ENCODE measurements at places on chromosomes 13 and 19. TPM values are rescaled to one million over a fixed set of nuclear protein-coding genes. Genes with fewer than 3 reads are reported as not detected.
A peak's percentile ranks its signal among the peaks of the same experiment; 100 is the strongest.

Gene SOHLH2
- not detected for total RNA-seq

GRCh38 chr13:91805605-91806004 lies 407.2 kb downstream of the GPC5 start:
- no peak for DNase-seq
- no peak overlapping the region for H3K27ac ChIP-seq
- no peak overlapping the region for H3K4me3 ChIP-seq
- H3K36me3 ChIP-seq = no peaks in the 10 kb centered on the region
- no peaks in the 10 kb centered on the region for H3K4me1 ChIP-seq

Gene EFNA2
- not detected for total RNA-seq

DNA sequence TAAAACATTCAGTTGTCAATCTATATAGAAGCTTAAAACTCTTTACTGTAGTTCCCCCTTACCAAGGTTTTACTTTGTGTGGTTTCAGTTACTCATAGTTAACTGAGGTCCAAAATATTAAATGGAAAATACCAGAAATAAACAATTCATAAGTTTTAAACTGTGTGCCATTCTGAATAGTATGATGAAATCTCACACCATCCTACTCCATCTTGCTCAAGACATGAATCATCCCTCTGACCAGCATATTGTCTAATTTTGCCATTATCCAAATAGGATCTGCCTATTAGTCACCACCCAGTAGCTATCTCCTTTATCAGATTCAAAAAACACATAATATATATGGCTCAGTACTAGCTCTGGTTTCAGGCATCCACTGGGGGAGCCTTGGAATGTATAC lies 22.4 kb downstream of the ZNF571 start:
- H3K36me3 ChIP-seq = no peaks in the 10 kb centered on the region
- no peak for DNase-seq
- no peaks in the 10 kb centered on the region for H3K4me1 ChIP-seq

Gene FGF22
- total RNA-seq = 2.3 TPM

GRCh38 chr19:11478167-11479089 lies 2.4 kb downstream of the ELAVL3 start:
- DNase-seq = no peak
- no peak overlapping the region for H3K4me3 ChIP-seq
- H3K36me3 ChIP-seq = no peaks in the 10 kb centered on the region

DNA sequence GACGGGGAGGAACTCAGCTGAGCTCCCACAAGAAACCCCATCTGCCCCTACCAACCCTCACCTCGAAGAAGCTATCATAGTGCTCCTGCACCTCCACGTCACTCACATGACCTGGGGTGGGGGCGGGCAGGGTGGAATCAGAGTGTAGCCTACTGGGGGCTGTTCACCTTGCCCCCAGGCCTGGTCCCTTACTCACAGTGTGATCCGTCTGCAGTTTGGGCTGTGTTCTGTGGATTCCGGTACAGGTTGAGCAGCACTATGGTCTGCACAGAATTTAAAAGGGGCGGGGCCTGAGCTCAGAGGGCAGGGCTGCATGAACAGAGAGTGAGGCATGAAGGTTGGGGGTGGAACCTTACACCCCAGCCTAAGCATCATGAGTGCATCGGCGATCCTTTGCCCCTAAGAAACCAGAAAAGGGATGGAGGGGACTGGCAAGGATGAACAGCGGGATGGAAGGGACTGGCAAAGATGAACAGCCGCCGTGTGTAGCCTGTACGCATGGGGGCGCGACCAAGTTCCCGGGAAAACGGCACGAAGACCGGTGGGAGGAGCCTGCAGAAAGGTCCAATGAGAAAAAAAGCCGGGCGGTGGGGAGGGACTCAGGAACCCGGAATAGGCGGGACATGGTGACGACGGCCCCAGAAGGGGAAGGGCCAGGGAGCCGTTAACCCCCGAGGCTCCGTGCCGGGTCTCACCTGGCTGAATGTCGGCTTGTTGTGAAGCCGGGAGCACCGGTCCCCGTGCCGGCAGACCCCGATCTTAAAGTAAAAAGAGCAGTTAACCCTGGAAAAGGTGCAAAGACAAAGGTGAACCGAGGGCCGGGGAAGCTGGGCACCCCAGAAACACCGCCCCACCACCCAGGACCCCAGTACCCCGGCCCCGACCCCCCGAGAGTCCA lies 539 bp downstream of the U2AF1L4 start:
- H3K36me3 ChIP-seq = no peaks in the 10 kb centered on the region
- no peaks in the 10 kb centered on the region for H3K27me3 ChIP-seq
- H3K27ac ChIP-seq = peak overlapping the region; percentile 95
- peak; percentile 93 for DNase-seq
- peak overlapping the region; percentile 94 for H3K4me3 ChIP-seq

GRCh38 chr13:18959996-18960395 lies 221.6 kb downstream of the TUBA3C start:
- no peak overlapping the region for H3K4me3 ChIP-seq
- H3K27me3 ChIP-seq = no peaks in the 10 kb centered on the region
- DNase-seq = no peak
- H3K4me1 ChIP-seq = no peaks in the 10 kb centered on the region
- H3K36me3 ChIP-seq = no peaks in the 10 kb centered on the region

Gene RUVBL2
- 44.8 TPM for total RNA-seq

DNA sequence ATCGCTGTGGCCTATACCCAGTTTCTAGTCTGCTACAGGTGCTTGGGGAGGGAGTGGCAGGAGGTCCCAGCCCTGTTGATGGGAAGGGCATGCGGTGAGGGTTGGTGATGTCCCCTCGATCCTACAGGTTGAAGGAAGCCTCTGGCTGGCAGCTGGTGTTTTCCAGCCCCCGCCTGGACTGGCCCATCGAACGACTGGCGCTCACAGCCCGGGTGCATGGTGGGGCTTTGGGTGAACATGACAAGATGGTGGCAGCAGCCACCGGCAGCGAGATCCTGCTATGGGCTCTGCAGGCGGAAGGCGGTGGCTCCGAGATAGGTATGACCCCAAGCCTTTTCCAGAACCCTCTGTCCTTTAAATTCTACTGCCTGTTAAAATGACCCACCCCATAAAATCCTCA lies 3.9 kb downstream of the SHKBP1 start:
- DNase-seq = no peak
- no peaks in the 10 kb centered on the region for H3K36me3 ChIP-seq
- no peak overlapping the region for H3K27ac ChIP-seq
- H3K4me1 ChIP-seq = no peaks in the 10 kb centered on the region
- H3K27me3 ChIP-seq = no peaks in the 10 kb centered on the region

GRCh38 chr19:45560686-45561085 lies 23.9 kb downstream of the OPA3 start:
- no peaks in the 10 kb centered on the region for H3K27me3 ChIP-seq
- no peaks in the 10 kb centered on the region for H3K36me3 ChIP-seq
- H3K4me3 ChIP-seq = no peak overlapping the region
- H3K27ac ChIP-seq = no peak overlapping the region
- no peaks in the 10 kb centered on the region for H3K4me1 ChIP-seq
- DNase-seq = no peak

- DNase-seq = peak; percentile 25
- peak overlapping the region; percentile 23 for H3K27ac ChIP-seq
- peaks cover 23% of the 10 kb centered on the region for H3K4me1 ChIP-seq
Observed at GRCh38 chr13:29435125-29435911, 160.2 kb downstream of the SLC7A1 start.

DNA sequence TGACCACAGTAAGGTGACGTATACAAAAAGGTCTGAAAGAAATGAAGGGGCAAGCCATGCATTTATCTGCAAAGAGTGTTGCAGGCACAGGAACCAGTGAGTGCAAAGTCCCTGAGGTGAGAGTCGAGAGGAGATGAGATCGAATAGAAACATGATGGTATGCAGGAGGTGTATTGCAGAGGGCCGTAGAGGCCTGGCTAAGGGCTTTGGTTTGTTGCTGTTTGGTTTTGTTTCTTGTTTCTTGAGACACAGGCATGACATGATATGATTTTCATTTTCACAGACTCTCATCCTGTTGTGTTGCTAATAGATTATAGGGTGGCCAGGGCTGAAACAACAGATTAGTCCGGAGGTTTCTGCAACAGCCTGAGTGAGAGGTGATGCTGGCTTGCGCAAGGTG lies 80.4 kb downstream of the HSPH1 start:
- no peak overlapping the region for H3K27ac ChIP-seq
- H3K27me3 ChIP-seq = no peaks in the 10 kb centered on the region
- DNase-seq = no peak
- no peak overlapping the region for H3K4me3 ChIP-seq
- no peaks in the 10 kb centered on the region for H3K36me3 ChIP-seq
- H3K4me1 ChIP-seq = no peaks in the 10 kb centered on the region

DNA sequence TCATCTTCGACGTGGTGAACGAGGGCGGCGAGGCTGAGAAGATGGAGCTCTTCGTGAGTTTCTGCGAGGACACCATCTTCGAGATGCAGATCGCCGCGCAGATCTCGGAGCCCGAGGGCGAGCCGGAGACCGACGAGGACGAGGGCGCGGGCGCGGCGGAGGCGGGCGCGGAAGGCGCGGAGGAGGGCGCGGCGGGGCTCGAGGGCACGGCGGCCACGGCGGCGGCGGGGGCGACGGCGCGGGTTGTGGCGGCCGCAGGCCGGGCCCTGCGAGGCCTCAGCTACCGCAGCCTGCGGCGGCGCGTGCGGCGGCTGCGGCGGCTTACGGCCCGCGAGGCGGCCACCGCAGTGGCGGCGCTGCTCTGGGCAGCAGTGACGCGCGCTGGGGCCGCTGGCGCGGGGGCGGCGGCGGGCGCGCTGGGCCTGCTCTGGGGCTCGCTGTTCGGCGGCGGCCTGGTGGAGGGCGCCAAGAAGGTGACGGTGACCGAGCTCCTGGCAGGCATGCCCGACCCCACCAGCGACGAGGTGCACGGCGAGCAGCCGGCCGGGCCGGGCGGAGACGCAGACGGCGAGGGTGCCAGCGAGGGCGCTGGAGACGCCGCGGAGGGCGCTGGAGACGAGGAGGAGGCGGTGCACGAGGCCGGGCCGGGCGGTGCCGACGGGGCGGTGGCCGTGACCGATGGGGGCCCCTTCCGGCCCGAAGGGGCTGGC lies 52.6 kb downstream of the MAP4K1 start:
- H3K4me1 ChIP-seq = peaks cover 3% of the 10 kb centered on the region
- H3K27ac ChIP-seq = no peak overlapping the region
- H3K27me3 ChIP-seq = no peaks in the 10 kb centered on the region
- no peaks in the 10 kb centered on the region for H3K36me3 ChIP-seq

DNA sequence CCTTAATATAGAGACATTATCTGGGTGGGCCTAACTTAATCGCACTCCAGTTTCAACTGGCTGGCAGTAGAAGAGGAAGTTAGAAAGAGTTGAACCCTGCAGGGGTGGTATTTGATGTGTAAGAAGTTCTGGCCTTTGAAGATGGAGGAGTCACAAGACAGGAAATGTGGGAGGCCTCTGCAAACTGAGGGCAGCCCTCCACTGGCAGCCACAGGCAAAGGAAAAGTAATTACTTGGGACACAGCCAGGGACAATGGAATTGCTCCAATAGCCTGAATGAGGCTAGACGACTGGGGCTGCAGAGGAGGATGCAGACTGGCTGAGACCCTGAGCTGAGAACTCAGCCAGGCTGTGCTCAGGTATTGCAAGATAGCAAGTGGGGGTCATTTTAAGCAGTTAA lies 703.3 kb upstream of the ARGLU1 start:
- no peaks in the 10 kb centered on the region for H3K36me3 ChIP-seq
- no peaks in the 10 kb centered on the region for H3K4me1 ChIP-seq
- H3K27me3 ChIP-seq = no peaks in the 10 kb centered on the region
- DNase-seq = no peak

- no peaks in the 10 kb centered on the region for H3K27me3 ChIP-seq
- H3K4me1 ChIP-seq = peaks cover 2% of the 10 kb centered on the region
- H3K36me3 ChIP-seq = no peaks in the 10 kb centered on the region
- H3K27ac ChIP-seq = no peak overlapping the region
Observed at GRCh38 chr13:27007166-27007565, 164.4 kb downstream of the USP12 start.

Gene PDX1
- not detected for total RNA-seq

DNA sequence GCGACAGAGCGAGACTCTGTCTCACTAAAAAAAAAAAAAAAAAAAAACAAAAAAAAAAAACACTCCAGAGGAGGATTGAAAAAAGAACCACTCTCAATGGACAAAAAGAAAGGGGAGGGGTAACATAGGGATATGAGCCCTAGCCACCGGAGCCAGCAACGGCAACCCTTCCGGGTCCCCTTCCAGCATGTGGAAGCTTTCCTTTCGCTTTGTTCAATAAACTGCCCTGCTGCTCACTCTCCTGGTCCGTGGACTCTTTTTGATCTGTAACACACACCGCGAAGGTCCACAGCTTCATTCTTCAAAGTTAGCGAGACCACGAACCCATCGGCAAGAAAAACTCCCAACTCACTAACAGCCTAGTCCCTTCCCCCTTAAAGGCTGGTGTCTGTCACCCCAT lies 1.0 kb upstream of the REX1BD start:
- no peak overlapping the region for H3K27ac ChIP-seq
- H3K36me3 ChIP-seq = no peaks in the 10 kb centered on the region
- H3K4me3 ChIP-seq = no peak overlapping the region

DNA sequence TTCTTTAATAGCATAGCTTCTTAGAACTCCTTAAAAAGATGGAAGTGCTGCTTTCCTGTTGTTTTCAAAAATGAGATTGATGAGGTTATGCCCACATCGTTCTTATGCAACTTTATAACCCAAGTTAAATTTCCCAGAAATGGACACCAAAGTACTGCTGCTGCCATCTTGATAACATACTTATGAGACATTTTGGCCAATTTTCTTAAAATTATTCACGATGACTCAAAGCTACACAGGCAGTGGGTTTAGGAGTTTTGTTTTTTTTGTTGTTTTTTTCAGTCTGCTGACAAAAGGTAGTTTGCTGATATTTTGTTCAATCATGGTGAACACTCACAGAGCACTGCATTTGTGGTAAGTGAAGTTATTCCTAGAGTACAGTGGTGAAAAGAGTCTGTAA lies 54.9 kb upstream of the RFC3 start:
- no peak overlapping the region for H3K27ac ChIP-seq
- no peaks in the 10 kb centered on the region for H3K27me3 ChIP-seq
- no peaks in the 10 kb centered on the region for H3K36me3 ChIP-seq
- H3K4me3 ChIP-seq = no peak overlapping the region

Gene SCN1B
- 4.9 TPM for total RNA-seq

Gene ZNF681
- total RNA-seq = 1.5 TPM
